Left lung (tissue), 14 donors: ENCODE measurements at places on chromosomes 1 and 21.

DNA sequence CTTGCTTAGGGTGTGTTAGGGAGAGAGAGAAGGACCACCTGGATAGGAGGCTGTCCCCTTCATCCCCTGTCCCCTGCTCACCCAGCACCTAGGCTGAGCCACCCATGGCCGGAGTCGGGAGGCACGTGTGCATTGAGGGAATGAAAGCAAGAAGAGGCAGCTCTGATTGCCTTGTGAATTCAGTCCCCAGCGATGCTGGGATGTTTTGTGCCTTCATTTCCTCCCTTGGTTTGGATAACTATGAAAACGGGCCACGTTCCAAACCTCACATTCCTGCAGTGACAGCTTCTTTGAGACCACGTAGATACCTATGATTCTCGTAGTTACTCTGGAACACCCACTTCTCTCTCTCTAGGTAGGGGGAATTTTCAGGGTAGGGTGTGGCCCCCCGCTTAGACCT lies 67.1 kb downstream of the MAN1C1 start:
- DNase-seq: no peak

- DNase-seq: no peak
Measured at GRCh38 chr1:15870421-15870820, 22.9 kb downstream of the SPEN start.

DNA sequence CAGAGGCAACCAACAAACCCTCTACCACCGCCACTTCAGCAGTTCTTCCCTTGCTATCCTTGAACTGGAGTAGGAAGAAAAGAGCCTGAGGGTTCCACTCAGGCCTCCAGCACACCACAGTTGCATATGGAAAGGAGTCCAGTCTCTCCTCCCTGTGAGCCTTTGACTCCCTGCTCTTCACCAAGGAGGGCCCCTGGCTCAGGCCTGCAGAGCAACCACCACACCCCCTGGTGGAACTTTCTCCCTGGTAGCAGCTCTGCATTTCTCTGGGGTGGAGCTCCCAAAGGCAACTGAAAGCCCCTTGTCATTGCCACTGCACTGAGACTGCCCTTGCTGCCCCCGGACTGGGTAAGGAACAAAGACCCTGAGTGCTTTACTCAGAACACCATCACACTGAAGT lies 1021.5 kb upstream of the ADGRL2 start:
- DNase-seq: no peak

DNA sequence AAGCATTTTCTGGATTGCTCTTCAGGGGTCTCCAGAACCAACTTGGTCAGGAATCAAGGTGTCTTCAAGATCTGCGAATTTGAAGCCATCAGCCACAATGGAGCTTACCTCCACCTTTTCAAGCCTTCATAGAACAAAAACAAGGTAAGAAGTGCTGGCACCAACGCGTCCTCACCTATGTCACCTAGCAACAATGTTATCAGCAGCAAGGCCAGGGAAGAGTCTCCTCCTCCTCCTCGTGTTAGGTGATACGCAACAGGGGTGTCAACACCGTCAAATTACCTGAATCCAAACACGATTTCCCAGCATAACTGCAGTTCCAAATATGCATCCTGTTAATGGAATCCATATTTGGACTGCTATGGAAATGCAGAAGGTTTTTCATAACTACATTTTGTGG lies 4.1 kb upstream of the TIAM1 start:
- DNase-seq: no peak

- DNase-seq: no peak
Measured at GRCh38 chr1:170619241-170620028, 44.5 kb upstream of the PRRX1 start.

- no peak for DNase-seq
Measured at GRCh38 chr1:210298296-210298695, 30.4 kb upstream of the HHAT start.

DNA sequence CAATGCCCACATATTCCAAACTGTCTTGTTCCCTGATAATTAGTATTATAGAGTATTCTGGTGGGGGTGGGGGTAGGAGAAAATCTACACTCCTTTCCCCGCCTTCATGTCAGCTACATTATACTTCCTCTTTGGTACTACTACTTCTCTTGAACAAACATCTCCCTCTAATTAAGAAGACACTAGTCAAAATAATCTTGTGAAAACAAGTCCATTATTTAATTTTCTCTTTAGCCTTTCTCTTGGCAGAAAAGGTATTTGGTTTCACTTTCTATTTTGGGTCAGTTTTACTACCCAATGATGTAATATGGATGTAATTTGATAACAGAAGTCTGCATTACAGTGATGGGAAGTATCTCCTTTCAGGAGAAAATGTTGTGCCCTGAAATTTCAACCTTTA lies 22.5 kb downstream of the NTMT2 start:
- no peak for DNase-seq

DNA sequence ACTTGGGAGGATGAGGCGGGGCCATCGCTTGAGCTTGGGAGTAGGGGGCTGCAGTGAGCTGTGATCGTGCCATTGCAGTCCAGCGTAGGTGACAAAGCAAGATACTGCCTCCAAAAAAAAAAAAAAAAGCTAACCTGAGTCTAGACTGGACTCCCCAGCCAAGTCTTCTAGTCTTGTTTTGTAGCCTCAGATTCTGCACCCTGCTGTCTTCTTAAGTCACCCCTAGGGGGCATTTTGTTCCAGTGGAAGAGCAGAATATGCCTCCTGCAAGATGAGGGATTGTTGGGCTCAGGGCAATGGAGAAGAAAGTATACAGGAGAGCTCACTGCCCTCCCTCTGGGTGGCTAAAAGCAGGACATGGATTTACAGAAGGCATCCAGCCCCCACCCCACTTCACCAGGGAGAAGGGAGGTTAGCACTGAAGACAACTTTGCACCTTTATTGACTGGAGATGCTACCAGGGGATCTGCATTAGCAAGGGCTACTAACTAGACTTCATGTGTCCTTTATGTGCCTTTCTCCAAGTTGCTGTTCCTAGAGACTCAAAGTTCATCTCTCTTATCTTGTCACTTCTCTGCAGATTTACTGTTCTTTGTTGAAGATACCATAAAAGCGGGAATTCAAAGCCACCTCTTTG lies 15.3 kb upstream of the RNF187 start:
- no peak for DNase-seq

GRCh38 chr1:13628218-13628617 lies 44.6 kb downstream of the PDPN start:
- DNase-seq: no peak

DNA sequence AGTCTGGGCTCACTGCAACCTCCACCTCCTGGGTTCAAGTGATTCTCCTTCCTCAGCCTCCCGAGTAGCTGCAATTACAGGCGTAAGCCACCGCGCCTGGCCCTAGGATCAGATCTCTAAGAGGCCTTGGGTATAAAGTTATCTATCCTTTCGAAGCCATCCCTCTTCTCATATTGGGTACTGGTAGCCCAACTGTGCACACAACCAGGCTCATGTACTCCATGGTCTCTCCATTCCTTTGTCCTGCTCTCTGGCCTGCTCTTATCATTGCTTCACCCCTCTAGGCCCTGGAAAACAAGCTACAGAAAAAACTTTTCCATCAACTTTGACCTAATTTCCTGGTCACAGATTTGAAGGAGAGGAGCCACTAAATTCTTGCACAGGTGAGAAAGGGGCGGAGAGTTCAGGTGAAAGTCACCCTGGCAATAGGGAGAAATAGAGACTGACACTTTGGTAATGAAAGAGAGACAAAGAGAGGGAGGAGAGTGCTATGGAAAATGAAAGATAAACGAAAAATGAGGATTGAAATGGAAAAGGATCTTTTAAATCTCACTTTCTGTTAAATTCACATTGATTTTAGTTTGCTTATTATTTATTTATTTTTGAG lies 6.0 kb downstream of the TXNIP start:
- no peak for DNase-seq

GRCh38 chr1:185645162-185645640 lies 89.0 kb upstream of the HMCN1 start:
- no peak for DNase-seq

GRCh38 chr1:226606311-226607267 lies 58.0 kb downstream of the STUM start:
- no peak for DNase-seq

GRCh38 chr1:233269656-233270055 lies 25.9 kb downstream of the PCNX2 start:
- DNase-seq: no peak

DNA sequence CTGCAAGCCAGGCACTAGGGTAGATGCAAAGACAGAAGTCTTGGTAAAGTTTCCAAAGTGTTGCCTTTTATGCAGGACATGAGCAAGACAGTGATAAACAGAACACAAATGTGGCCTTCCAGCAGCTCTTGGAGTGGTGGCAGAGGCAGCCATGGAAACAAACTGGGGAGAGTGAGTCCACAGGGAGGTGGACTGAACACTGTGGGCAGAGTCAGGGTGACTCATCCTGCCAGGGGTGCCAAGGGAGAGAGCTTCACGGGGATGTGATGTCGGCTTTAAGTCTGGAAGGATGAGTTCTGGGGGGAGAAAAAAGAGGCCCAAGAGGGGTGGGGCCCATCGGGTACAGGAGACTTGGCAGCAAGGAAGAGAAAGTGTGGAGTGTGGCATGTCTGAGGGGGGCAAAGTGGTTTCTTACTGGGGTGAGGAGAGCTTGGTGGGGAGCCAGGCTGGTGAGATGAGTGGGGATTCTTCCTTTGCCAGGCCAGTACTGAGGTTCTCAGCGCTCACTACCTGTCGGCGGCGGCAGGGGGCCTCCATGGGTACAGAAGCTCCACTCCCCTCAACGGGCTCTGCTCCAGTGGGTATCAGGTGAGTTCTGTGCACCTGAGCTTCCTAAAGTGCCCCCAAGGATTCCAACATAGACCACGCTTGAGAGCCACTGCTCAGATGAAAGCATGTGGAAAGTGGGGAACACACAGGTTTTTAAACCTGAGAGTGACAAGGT lies 41.8 kb downstream of the KIAA0040 start:
- DNase-seq: no peak

GRCh38 chr1:83964153-83964552 lies 34.8 kb downstream of the TTLL7 start:
- DNase-seq: no peak

DNA sequence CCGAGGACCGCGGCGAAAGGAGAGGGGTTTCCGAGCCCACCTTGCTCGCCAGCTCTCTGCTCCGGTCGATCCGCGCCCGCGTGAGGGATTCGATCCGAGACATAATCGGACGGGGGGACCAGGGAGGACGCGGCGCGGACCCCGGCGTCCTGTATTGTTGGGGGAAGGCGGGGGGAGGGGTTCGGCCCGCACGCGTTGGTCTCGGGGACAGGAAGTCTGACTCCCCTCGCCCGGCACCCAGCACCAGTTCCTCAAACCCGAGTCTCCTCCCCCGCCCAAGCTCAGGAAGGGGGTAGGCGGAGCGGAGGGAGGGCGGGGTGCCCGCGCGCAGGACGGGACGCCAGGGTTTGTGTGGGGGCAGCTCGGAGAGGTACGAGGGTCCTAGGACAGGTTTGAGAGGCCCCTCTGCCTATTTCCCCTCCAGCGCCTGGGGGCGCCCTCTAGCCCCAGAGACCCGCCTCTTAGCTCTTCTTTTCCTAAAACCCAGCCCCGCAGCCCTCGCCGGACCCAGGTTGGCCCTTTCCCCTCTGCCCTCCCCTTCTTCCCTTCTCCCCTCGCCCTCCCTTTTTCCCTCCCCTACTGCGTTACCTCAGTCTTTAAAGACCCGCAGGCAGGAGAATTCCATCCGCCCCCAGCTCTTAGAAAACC lies at the start of gene ARHGEF2:
ARHGEF2 (minus strand) TSS at position 223 of the 648 bp plus-strand sequence; CDS start at position 103, 120 bp downstream.
- peak; percentile 97 for DNase-seq

DNA sequence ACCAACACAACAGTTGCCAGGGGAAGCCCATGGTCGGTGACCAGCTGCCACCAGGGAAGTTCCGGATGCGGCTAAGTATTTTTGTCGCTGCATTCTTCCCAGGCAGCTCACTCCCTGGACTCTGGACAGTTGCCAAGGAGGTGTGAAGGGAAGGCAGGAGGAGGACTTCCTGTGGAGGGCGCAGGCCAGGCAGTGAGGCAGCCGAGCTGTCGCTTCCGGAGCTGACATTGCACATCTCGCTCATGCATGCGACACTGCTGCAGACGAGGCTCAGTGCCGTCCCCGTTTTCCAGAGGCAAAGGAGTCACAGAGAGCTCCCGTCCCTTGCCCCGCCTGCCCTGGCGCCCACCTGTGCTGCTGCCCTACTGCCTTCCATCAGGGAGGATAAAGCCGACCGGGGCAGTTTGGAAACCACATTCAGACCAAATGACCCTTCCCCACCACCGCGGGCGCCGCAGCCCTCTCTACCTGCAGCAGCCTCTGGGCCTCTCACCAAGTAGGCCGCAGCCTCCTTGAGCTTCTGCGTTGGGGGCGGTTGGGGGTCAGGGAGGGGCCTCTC lies 81.4 kb downstream of the NENF start:
- peak; percentile 59 for DNase-seq

GRCh38 chr1:222195857-222196256 lies 352.0 kb downstream of the HHIPL2 start:
- DNase-seq: no peak

DNA sequence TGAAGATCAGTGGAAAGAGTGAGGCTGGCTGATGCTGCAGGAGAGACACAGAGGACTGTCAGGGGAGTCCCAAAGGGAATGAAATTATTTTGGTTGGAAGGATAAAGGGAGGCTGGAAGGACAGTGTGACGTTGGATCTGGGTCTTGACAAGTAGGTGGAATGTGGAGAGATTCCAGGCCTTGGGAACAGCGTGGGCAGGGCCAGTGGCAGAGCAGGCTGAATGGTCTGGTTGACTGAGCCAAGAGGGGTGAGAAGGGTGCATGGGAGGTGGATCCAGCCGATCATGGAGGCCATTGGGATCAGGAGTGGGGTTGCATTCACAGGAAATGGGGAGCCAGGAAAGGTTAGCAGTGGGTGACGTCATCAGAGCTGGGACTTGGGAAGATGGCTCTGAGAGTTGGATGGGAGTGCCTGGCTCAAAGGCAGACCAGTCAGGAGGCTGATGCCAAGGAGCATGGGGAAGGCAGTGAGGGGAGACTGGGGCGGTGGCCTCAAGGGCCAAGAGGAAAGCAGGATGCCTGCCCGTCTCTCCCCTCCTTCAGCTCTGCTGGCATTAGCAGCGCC lies 146.2 kb upstream of the VAMP3 start:
- DNase-seq: no peak

- no peak for DNase-seq
Measured at GRCh38 chr1:202565890-202566602, 144.2 kb downstream of the SYT2 start.

DNA sequence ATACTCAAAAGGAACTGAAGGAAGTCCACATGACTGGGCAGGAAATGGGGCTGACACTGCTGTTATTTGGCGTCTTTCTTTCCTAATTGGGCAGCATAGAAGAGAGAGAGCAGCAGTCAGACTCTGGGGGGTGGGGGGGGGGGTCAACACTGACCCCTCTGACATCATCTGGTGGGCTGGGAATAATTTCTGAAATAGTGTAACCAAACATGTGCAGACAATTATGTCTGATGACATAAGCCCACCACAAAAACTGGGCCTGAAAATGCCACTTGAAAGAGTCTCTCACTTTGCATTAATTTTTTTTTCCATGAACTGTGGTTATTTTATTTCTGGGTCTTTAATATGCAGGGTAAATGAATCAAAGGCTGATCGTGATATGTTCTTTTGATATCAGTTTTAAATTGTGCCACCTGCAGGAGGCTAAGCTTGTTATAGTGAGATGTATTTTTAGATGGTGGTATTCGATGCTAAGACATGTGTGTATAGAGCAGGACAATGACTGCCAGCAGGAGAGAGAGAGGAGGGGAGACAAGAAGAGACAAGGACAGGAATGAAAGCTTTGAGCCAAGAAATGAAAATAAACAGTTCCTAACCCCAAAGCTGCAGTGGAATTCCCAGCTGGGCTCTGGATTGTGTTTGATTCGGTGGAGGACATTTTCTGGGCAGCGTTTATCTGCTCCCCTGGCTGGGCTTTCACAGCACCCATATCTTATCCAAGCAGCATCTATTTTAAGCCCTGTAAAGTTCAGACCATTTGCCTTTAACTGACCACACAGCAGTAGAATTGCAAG lies 264.7 kb downstream of the PBX1 start:
- DNase-seq: peak; percentile 44

GRCh38 chr1:70627910-70628309 lies 216.8 kb downstream of the CTH start:
- DNase-seq: peak; percentile 37
